Keratinocyte (primary cell): ENCODE measurements at places on chromosomes 6 and 20. TPM values are rescaled to one million over a fixed set of nuclear protein-coding genes. Genes with fewer than 3 reads are reported as not detected.

Gene AK9
- 0.94 to 1.8 TPM (median 1.2 TPM) in 3 replicates for polyA plus RNA-seq

Gene RAD21L1
- polyA plus RNA-seq, result 0.06 TPM in 1 of 3 replicates, not detected in the others

Gene TFAP2A
- 25.5 to 30.2 TPM (median 27.7 TPM) in 3 replicates for polyA plus RNA-seq

Gene TMEM74B
- 0.33 to 3.4 TPM (median 0.58 TPM) in 3 replicates for polyA plus RNA-seq

Gene IPCEF1
- 0.03 to 0.26 TPM (median 0.21 TPM) in 3 replicates for polyA plus RNA-seq

Gene HLA-DPA1
- 0.09 to 0.61 TPM in 2 of 3 replicates, not detected in the other for polyA plus RNA-seq

DNA sequence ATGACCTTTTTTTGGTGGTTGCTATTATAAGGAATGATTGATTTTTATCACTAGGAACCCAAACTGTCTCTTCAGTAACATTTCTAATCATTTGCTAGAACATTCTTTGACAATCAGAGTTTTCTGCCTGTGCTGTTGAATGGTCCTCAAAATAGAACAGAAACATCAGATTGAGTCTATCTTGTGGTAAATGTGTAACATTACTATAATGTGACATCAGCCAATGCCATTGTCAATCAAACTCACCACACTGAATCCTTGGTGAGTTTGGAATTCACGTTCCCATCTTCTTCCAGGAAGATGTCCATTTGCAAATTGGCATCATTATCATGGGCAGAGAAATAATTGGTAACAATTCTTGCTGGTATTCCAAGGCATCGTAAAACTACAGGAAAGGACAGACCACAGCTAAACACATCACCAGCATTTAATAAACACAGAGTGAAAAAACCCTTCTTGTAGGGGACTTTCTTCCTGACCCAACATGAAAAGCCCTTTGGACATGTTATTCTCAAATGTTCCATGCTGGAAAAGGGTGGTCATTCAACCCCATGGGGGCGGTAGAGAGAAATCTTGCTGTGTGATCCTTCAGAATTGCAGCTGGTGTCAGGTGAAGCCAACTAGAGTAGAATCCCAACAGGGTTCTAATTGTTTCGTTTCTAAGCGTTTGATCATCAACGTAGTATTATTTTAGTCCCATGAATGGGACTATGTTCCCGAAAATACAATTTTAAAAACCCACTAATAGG is 98.5 kb downstream of the F13A1 start:
- DNase-seq, result no peak

DNA sequence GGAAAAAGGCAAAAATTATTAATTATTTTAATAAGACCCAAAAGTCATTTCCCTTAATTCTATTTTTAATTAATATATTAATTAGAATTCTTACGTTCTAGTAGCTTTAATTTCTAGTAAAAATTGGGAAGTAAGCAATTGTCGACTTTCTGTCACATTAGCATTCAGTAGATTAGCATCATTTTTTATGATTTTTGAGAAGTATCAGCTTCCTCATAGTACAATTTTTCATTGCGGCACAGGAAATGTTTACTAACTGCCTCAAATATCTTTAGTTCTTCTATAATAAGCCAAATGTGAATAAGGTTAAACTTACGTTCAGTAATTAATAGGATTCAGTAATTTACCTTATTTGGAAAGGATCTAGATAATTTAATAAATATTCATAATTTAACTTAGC is 687.4 kb downstream of the EPM2A start:
- DNase-seq, result no peak

- peak; percentile 40 for DNase-seq
Observed at GRCh38 chr6:13913226-13914001, 11.3 kb upstream of the RNF182 start.

- DNase-seq, result no peak
Observed at GRCh38 chr6:155270561-155271091, 6.8 kb downstream of the CLDN20 start.

- DNase-seq, result no peak
Observed at GRCh38 chr6:77095936-77096627, 367.2 kb downstream of the HTR1B start.

DNA sequence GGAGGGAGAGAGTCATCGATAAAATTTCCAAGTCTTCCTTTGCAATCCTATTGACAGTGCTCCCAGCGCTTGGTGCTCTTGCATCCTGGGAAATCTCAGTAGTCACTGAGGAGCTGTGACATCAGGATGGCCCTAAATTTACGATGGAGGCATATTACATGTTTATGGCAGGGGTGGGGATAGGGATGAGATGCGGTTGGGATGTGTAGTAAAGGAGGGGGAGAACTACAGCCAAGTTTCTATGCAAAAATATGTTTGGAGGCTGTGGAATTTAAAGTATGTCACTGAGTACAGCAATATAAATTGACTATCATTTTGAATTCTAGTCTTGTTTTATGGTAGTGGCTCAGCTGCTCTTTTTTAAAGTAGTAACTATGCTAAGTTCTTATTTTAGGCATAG is 544.9 kb downstream of the PKHD1 start:
- DNase-seq, result no peak

- no peak for DNase-seq
Observed at GRCh38 chr6:36141091-36141490, 10.8 kb downstream of the MAPK13 start.

GRCh38 chr6:133957780-133958242 is 4.8 kb downstream of the TBPL1 start:
- no peak for DNase-seq

DNA sequence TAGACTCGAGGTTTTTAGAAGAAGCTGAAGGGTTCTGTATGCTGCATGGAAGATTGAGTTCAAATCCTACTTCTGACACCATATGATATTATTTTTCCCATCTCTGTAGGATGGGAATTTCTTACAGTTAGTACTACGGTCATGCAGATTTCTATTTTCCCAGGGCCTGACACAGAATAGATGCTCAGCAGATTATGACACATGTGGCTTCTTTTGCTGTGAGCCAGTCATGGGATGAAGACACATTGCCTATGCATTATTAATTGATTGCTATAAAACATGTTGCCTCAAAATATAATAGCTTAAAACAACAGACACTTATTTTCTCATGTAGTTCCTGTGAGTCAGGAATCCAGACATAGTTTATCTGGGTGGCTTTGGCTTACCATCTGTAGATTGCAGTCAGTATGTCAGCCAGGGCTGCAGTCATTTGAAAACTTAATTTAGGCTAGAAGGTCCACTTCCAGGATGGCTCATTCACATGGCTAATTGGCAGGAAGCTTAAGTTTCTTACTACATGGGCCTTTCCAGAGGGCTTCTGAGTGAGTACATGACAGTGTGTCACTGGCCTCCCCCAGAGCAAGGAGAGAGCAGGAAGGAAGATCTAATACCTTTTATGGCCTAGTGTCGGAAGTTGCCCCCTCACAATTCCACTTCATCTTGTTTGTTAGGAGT is 29.5 kb downstream of the TOP1 start:
- no peak for DNase-seq

DNA sequence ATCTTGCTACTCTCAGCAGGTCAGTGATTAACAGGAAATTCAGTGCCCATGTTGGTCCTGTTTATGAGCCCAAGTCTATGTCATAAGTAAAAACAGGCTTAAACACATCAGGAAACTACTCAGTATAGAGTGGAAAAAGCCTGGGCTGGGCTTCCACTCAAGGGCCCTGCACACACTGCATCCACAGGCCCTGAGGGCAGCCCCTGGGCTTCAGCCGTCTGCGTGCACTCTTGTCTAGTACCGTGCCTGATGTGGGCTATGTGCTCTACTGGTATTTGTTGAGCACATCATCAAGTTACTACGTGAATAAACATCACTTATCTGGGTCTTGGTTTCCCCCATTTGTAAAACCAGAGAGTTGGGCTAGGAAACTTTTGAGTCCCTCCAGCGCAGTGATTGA is 135.2 kb downstream of the PACRG start:
- DNase-seq, result no peak

DNA sequence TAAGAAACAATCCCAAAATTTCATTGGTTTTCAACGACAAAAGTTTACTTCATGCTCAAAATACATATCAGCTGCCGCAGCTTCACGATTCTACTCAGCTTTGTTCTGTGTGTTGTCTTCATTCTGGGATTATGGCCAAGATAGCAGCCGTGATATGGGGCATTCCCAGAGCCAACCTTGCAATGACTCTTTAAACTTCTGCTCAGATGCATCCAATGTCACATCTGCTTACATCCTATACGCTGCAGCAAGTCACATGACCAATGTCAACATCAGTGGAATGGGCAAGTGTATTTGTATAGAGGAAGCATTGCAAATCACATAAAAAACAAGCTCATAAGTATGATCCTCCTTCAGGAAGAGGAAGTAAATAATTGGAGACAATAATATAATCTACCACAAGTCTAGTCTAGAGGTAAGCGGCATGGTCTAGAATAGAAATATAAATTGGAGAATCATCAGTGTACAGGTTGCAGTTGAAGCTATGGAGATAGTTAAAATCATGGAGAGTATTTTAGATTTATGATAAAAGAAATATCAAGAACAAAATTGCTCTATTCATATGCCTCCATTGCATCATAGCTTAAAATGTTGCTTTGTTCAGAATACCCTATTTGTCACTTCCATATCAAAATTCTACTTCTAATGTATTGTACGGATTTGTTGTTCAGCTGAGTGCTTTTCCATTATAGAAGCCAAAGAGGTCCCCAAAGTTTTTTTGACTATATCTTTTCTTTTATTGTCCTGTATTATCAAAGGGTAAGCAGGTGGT is 7.2 kb upstream of the C6orf141 start:
- DNase-seq, result no peak

DNA sequence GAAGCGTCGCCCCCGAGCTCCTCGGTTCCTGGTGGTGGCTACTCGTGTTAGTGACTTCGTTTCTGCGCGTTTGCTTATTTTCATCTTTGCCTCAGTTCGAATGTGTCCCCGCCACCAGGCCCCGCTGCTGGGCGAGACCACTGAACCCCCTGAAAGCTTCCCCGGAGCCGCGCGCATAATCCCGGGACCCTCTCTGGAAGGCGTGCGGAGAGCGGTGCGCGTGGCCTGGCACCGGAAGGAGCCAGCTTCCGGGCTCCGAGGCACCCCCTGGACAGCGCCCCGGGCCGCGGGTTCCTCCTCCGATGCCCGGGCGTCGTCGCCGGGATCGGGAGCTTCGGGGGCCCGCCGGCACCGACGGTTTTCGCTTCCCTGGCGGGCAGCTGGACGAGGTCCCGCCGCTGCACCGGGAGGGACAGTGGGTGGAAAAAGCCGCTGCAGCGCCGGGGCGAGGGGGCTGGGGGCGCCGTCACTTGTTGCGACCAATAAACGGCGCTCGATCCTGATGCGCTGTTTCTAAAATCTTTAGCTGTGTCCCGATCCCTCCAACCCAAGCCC is 643 bp upstream of the SLC35D3 start:
- no peak for DNase-seq

GRCh38 chr6:135412761-135413160 is 84.8 kb downstream of the AHI1 start:
- DNase-seq, result no peak

DNA sequence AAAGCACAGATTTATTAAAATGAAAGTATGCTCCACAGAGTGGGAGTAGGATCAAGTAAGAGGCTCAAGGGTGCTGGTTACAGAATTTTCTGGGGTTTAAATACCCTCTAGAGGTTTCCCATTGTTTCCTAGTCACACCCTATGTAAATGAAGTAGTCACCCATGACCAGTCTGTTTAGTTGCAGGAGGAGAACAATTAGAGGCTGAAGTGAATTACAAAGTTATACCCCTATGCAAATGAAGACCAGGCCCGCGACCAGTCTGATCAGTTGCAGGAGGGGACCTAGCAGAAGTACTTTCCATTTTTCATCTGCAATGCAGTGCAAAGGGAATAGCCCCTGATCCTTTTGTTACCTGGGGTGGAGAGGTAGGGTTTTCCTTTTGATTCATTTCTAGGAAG is 11.8 kb upstream of the FILIP1 start:
- no peak for DNase-seq
